ENCODE measurements at places on chromosomes 7 and 10. TPM values are rescaled to one million over a fixed set of nuclear protein-coding genes. Genes with fewer than 3 reads are reported as not detected.

The SPDYE2 gene
- total RNA-seq = not detected

The ZNF248 gene
- 7.8 TPM for total RNA-seq

The CUZD1 gene
- total RNA-seq = 1.6 TPM

The CHST15 gene
- 53.2 TPM for total RNA-seq

The THSD7A gene
- total RNA-seq = 5.7 TPM

The MBL2 gene
- total RNA-seq = not detected

The AGFG2 gene
- 4.1 TPM for total RNA-seq

The VPS37D gene
- 3.6 TPM for total RNA-seq

The ZNF680 gene
- total RNA-seq = 5.8 TPM

The ZNF394 gene
- total RNA-seq = 18.0 TPM

The CPA2 gene
- 0.75 TPM for total RNA-seq

The NAT16 gene
- total RNA-seq = not detected

The CHST3 gene
- 15.2 TPM for total RNA-seq

The TUBGCP2 gene
- 52.9 TPM for total RNA-seq

The FAM25A gene
- not detected for total RNA-seq

The RET gene
- 0.02 TPM for total RNA-seq

The RGS10 gene
- 39.1 TPM for total RNA-seq

DNA sequence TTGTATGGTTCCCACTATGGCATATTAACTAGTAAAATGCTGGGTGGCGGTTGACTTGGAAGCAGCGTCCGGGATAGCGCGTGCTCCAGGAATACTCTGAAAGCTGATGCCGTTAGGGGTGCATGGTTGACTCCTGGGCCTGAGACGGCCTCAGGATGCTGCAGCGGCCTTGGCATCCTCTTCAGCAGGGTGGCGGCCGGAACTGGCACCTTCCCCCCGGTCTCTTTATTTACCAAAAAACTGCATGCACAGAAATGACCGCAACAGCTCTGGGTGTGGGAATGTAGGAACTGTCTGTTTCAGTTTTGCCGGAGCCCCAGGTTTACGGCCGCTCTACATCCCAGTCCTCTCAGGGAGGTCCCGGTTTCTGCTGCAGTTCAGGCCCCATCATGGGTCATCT lies 28.8 kb downstream of the PFKP start:
- peak; percentile 38 for DNase-seq

GRCh38 chr10:43197834-43198681 lies 59.8 kb downstream of the CSGALNACT2 start:
- DNase-seq = no peak

- DNase-seq = no peak
These were observed 26.8 kb downstream of the PLAC9 start for GRCh38 chr10:80159166-80159873.

- peak; percentile 61 for DNase-seq
These were observed 102.7 kb downstream of the CUBN start for GRCh38 chr10:17026686-17027485.

DNA sequence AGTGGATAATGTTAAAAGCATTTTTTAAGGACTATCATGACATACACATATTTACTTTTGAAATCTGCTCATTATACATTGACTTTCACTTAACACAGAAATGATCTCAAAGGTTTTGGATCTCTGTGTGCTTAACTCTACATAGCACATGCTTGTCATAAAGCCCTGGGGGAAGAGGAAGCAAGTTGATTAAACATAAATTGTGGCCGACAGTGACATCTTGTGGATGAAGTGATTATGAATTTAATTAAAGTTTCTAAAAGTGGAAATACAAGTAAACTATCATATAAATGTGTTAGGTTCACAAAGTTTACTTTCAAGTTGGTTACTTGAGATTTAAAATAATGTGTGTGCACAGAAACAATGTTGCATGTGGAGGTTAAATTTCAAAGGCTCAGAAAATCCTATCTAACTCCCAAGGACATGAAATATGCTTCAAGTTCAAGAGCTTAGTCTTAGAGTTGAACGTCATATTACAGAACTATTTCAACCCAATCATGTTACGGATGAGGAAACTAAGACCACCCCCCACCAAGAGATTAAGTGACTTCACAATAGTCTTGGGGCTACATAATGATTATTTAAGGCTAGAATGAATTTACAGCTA lies 1247.8 kb downstream of the GATA3 start:
- DNase-seq = peak; percentile 56

DNA sequence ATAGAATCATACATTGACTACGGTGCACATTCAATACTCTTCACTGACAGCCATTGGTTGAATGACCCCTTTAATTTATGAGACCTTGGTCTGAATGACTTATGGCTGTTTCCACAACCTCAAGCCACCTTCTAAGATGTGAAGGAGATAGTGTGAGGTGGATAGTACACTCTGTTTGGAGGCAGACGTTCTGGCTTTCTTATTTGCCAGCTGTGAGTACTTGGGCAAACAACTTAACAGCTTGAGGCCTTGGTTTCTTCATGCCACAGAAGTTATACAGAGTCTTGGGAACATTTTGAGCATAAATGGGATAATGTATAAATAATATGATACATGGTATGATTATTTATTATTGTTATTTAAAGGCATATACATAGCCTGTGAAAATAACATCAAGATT lies 62.0 kb downstream of the BPGM start:
- DNase-seq = no peak

DNA sequence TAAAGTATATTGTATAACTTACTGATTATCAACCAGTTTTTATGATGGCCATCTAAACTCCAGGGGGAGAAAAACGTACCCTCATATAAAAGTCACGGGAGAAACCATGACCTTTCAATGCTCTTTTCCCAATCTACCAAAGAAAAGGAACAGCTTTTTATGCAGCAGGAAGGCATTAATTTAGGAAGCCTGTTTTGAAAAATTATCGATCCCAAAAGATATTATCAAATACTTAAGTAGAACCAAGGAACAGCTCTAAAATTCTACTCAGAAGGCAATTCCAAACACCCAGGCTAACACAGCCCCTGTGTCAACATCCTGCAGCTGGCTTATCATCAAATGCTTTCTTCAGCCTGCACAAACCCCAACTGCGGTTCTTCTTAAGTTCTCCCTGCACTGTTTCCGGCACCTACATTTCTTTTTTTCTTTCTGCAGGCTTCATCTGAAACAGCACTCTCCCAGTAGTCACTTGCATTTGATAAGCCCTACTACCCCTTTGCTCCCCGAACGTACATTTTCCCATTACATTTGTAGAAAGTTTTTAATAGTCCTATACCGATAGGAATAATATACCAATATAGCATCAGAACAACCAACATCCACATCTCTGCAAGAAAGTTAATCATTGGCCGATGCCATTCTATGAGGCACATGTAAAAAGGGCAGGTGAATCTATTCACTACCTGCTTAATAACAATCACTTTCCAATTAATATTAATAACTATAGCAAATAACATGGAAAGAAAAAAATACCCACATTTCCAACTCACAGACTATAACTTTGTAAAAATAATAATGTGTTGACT lies 47.9 kb downstream of the PIP4K2A start:
- no peak for DNase-seq

GRCh38 chr10:48638739-48639527 lies 34.1 kb upstream of the ARHGAP22 start:
- no peak for DNase-seq

DNA sequence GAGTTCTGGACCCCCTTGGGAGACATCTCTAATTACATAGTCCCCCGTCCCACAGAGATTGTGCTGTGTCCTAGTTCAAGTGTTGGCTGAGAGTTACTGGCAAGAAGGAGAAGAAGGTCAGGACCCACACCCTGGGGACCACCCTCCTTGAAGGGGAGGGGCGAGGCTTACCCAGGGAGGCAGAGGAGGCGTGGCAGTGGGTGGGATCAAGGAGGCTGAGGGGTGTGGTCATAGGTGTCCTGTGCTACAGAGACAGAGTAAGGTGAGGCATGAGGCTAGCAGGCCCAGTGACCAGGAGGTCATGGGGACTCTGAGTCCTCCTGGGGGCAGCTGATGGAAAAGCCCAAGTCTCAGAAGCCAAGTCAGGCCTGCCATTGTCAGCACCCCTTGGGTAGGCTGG lies 29.4 kb upstream of the ADCYAP1R1 start:
- DNase-seq = no peak

DNA sequence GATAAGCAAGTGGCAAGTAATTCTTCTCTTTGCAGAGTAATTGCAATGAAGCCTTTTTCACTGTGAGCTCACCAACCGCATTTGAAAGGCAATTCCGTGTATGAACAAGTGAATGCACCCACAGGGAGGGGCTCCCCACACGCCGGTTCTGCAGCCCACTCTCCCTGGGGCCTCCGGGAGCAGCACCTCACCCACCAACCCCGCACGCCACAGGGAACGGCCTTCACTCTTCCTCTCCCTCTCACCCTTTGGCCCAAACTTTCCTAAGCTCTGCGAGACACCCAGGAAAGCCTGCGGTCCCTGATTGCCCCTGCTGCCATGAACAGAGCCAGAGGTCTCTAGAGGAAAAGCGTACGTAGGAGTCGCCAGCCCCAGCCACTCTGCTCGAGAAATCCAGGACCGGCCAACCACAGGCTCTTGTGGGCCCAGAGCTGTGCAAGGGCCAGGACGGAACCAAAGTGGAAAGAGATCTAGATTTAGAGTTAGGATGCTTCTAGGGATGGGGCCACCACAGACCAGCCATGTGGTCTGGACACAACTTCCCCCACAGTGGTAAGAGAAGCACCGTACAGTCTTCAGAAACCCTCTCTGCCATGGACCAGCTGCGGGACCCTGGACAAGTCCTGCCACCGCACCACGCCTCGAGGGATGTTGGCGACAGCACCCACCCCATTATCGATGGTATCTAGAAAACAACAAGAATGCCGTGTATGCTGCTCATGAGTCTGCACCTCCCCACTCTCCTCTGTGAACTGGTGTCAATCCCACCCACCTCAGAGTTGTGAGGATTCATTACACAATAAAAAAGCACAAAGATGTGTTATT lies 3.6 kb downstream of the WDR86 start:
- DNase-seq = no peak

DNA sequence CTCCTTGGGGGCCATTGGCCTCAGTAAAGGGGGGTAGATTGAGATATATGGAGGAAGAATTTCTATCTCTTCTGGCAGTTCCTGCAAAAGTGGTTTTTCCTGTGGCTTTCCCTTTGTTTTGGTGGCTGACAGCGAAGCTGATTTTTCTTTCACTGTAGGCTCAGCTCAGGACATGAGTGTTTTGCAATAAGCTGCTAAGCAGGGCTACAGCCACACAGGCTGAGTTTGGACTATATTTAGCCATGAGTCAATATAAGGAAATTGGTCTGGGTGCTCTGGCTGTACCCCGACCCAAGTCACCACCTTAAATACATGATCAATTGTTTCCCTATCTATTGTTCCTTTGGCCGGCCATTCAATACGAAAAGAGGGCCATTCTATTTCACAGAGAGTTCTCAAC lies 212.7 kb upstream of the KCND2 start:
- DNase-seq = no peak

GRCh38 chr7:158581440-158582088 lies 6.1 kb downstream of the PTPRN2 start:
- no peak for DNase-seq

- DNase-seq = no peak
These were observed 28.4 kb downstream of the TBC1D12 start for GRCh38 chr10:94430701-94431100.

GRCh38 chr10:63252095-63252762 lies 119.1 kb downstream of the NRBF2 start:
- no peak for DNase-seq

GRCh38 chr7:135929722-135930141 lies 47.4 kb downstream of the MTPN start:
- DNase-seq = no peak

GRCh38 chr7:112467867-112468266 lies 12.9 kb upstream of the LSMEM1 start:
- no peak for DNase-seq

DNA sequence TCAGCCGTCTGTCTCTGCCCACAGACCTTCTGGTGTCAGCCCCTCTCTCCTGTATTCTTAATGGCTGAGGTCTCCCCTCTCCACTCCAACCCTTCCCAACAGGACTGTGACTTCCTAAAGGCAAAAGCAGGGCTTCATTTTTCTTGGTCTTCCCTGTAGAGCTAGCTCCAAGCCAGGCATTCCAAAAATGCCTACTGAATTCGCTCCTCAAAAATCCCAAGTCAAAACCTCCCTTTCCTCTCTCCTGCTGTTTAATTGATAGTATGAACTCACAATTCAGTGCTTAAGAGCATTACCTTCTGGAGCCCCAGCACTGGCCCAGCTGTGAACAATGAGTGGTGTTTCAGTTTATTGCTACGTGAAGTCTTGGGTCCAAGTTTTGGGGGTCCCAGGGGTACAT lies 628.4 kb downstream of the PARD3 start:
- DNase-seq = no peak

DNA sequence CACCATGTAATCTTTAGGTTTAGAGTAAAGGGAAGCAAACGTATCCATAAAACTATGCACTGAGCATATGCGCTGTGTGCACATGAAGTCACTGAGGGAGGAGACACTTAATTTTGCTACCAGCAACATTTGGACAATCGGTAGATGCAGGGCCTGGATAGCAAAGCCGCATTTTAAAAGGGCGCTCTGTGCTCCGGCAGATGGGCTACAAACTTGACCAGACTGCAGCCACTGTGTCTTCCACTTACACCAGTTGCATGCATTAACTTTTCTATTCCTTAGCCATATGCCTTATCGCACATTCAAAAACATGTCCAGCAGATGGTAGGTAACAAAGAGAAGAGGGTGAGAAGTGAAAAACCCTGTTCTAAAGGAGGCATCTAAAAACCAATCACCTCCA lies 18.3 kb downstream of the FAM171A1 start:
- no peak for DNase-seq

- DNase-seq = no peak
These were observed 29.8 kb downstream of the TES start for GRCh38 chr7:116240024-116240668.

DNA sequence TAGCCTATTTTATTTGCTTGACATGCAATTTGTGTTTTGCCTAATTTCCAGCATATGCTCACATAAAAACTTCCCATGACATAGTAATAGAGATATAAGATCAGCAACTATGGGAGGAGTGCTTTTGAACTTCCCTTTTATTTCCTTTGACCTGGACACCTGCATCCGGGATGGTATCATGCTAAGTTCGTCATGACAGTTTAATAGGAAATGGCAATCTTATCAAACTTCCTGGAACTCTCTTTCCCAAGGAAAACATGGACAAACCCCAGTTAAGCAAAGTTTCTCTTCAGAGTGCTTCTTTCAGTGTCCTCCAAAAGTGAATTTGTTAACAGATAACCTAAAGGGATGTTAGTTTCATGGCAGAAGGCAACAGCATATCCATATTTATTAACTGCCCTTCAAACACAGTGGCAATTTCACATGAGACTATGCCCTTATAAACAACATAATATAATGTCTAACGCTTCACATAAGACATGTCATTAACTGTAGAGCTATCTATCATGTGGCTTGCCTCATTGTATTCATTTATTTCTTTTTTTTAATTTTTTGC lies 474.7 kb upstream of the SEMA3A start:
- no peak for DNase-seq

DNA sequence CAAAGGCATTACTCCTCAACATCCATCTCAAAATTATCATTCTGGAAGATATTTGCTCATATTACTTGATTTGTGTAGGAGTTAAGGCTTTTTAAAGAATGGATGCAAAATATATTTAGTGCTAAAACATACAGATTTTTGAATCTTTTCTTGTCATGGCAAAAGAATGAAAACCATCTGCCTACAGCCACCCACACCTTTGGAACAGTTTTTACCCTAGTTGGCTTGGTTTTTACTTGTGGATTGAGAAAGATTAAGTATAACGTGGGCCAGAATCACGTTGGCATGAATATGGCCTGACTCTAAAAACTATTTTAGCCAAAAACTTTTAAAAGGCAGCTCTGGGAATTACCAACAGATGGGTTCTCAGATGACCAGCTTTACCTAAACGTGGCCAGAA lies 128.2 kb downstream of the SPAG6 start:
- DNase-seq = no peak

GRCh38 chr10:16518822-16519221 lies 2.9 kb downstream of the C1QL3 start:
- no peak for DNase-seq

Data from NCI-H460 (cell line).